ENCODE measurements at places on chromosomes 6 and 20. TPM values are rescaled to one million over a fixed set of nuclear protein-coding genes. Genes with fewer than 3 reads are reported as not detected.

- no peak for DNase-seq
Observed at GRCh38 chr20:8061861-8062518, 42.4 kb upstream of the TMX4 start.

Gene CST5
- total RNA-seq, result not detected

Gene TMEM170B
- 2.4 TPM for total RNA-seq

Gene IPCEF1
- 2.3 TPM for total RNA-seq

Measured in dermis blood vessel endothelial cell (primary cell).